ENCODE measurements at places on chromosomes 2 and 18.

- no peak for DNase-seq
These were observed 61.7 kb downstream of the MEX3C start for GRCh38 chr18:51135795-51136194.

- DNase-seq, result no peak
These were observed 2.0 kb downstream of the BCL11A start for GRCh38 chr2:60551240-60552077.

DNA sequence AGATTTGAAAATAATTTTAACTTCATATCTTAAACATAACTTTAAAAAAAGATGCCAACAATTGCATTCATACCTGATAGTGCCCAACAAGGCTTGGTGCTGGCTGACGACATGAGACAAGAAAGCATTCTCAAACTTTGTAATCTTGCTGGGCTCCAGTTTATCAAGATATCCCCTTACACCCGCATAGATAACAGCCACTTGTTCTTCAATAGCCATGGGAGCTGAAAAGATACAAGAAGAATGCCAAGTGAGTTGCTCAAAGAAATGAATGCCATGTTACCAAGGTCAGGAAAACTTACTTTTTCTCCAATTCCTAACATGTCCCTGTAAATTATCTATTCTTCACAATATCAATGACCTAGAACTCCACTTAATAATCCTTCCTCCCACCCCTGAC lies 12.4 kb upstream of the PSTPIP2 start:
- DNase-seq, result no peak

DNA sequence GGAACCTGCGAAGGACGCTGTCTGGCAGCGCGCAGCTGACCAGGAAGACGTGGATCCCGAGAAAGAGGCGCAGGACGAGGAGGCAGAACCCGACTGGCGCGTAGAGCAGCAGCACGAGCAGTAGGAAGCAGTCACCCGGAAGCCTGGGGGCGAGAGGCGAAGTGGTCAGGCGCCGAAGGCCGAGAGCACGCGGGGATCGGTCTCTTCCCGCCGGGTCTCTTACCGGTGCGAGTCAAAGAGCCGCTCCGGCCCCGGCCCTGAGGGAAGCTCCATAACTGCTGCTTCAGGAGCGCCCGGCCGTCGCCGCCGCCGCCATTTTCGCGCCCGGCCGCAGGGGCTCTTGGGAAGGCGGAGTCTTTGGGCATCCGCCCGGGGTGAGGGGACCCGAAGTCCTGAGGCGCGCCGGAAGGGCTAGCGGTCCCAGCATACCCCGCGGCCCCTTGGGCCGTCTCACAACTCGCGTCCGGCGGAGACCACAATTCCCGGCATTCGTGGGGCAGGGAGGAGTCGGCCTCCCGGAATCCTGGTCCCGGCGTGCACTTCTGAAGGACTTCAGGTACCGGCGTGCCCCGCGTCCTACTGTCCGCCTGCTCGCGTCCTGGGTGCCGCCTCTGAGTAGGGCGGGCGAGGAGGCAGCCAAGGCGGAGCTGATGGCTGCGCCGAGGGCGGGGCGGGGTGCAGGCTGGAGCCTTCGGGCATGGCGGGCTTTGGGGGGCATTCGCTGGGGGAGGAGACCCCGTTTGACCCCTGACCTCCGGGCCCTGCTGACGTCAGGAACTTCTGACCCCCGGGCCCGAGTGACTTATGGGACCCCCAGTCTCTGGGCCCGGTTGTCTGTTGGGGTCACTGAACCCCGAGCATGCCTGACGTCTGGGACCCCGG lies at the start of the genes AUP1 and HTRA2:
Gene AUP1 (minus strand): TSS at position 350 of the 882 bp plus-strand sequence. CDS start 77 bp downstream, at position 273.
Gene HTRA2 (plus strand): TSS at position 577 of the 882 bp plus-strand sequence. CDS start 74 bp downstream, at position 651.
- DNase-seq, result peak; percentile 99

DNA sequence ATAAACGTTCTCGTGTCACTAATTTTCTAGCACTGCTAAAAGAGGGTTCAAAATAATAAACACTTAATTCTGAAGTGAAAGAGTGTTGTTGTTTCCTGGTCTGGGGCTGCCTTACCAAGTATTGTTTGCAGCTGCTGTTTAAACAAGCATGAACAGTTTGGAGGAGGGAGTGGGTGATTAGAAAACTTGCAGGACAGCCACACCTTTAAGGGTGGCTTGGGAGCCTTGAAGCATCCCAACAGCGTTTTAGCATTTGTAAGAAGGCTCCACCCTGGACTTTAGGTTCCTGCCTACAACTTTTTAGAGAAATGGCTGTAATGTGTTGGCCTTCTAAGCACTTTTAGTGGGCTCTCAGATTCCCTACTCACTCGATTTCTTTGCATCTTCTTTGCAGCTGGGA lies 371.6 kb downstream of the TGIF1 start:
- no peak for DNase-seq

GRCh38 chr2:70768590-70769085 lies 638 bp upstream of the ADD2 start:
- DNase-seq, result no peak

- DNase-seq, result no peak
These were observed 20.6 kb upstream of the ANKRD62 start for GRCh38 chr18:12072996-12073395.

DNA sequence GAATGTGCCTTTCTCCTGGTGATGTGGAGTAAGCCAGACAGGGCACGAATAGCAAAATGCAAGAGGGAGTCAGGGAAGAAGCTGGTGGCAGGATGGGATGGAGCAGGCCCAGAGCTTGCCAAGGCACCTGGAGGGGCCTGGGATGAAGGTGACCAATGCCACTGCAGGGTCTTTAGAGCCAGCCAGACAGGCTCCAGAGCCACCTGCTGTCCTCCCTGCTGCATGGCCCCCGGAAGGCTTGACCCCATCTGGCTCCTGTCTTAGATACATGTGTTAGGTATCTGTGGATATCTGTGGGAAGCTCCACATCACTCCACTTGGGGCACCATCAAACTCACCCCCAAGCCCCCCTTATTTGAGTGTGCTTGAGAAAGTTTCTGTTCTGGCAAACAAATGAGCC lies 99.9 kb upstream of the ATL2 start:
- no peak for DNase-seq

- DNase-seq, result no peak
These were observed 71.7 kb upstream of the SKOR2 start for GRCh38 chr18:47323158-47323557.

DNA sequence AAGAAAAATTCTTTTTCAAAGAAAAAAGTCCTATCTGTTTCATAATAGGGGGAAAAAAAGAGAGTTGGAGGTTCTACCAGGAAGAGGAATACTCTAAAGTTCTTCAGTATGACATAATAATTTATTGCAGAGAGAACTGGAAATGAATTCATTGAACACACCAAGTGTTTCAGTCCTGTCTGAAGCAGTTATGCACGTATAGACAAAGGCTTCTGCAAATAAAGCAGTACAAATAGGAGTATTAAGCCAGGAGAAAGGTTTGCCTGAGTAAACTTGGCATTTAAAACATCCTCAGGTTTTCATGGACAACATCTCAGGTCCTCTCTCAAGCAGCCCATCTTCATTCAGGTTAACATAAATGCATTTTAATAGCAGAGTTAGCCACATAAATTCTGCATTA lies 141.6 kb downstream of the CCDC148 start:
- no peak for DNase-seq

DNA sequence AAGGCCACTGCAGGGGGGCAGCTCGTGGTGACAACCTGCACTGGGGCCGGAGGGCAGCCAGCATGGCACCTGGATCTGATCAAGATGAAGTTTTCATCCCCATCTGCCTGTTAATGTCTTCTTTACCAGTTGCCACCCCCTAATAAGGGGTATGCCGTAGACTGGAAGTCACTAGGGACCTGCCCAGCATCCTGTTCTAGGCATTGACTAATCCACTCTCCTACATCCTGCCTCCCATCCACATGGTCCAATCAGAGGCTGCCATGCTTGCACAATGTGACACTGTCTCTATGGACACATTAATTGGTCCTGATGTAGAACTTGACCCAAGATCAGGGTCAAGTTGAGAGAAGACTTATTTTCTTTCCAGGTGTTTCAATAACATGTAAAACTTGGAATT lies 95.1 kb upstream of the LCLAT1 start:
- no peak for DNase-seq

Measured in vagina (tissue), 2 donors.